ENCODE measurements at places on chromosomes 13 and 19. TPM values are rescaled to one million over a fixed set of nuclear protein-coding genes. Genes with fewer than 3 reads are reported as not detected.

- H3K4me1 ChIP-seq, result no peaks in the 10 kb centered on the region
- H3K27me3 ChIP-seq, result no peaks in the 10 kb centered on the region
- no peaks in the 10 kb centered on the region for H3K36me3 ChIP-seq
- H3K27ac ChIP-seq, result no peak overlapping the region
Observed at GRCh38 chr13:52371736-52372247, 34.2 kb downstream of the THSD1 start.

DNA sequence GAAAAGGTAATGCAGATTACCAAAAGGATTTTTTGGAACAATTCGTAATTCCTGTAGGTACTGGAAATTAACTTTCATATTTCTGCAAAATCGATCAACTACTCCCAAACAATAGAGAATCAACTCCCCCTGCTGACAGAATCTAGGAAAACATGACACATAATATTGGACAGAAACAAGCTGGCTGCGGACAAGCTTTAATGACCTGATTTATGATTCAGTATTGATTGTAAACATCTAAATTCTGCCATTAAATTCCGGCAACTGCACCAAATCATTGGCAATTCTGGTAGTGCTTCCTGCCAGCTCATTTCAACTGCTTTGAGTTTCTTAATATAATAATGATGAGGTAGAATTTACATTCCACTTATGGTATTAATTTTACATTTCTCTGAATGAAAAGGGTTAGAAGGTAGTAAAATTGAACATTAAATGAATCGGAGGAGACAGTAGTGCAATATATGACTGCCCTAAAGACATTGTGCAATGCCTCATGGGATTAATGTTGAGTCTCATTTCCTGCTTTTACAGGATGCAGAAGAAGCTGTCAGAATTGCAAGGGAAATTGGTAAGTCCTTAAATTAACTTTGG is 146.5 kb downstream of the PCCA start:
- H3K27ac ChIP-seq, result no peak overlapping the region
- no peaks in the 10 kb centered on the region for H3K27me3 ChIP-seq

DNA sequence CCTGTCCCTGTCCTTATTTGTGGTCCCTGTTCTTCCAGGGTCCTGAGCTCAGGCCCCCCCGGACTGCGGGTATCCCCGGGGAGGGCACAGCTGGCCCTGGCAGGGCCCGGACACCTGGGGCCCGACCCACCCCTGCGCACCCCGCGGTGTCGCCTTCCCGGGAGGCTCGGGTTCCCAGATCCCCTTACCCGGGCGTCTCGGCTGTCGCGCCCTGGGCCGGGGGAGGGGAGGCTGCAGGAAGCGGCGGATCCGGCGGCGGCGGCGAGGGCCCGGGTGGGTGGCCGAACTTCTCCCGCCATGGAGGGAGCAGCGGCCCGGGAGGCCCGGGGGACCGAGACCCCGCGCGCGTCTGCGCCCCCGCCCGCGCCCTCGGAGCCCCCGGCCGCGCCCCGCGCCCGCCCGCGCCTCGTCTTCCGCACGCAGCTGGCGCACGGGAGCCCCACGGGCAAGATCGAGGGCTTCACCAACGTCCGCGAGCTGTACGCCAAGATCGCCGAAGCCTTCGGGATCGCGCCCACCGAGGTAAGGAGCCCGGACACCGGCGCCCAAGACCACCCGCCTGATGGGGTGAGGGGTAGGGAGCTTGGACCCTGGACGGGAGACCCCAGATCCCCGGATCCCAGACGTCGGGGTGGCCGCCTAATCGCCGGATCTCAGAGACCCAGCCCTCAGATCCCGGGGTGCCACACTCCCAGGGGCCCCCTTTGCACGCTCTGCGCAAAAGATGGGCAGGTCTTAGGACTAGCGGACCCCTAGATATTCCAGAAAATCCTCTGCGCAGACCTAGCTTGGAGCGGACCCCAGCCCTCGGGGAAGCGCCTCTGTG is at the start of gene GIPC3:
TSS of gene GIPC3 (plus strand) at position 178 of the 826 bp plus-strand sequence. CDS start at position 298, 120 bp downstream.
- H3K4me1 ChIP-seq, result no peaks in the 10 kb centered on the region
- no peaks in the 10 kb centered on the region for H3K27me3 ChIP-seq
- no peak within 1 kb of the TSS for H3K27ac ChIP-seq

Gene RASIP1
- 32.8 TPM for total RNA-seq

Gene PEG3
- total RNA-seq, result 35.8 TPM
